ENCODE measurements at places on chromosomes 5 and 9.

DNA sequence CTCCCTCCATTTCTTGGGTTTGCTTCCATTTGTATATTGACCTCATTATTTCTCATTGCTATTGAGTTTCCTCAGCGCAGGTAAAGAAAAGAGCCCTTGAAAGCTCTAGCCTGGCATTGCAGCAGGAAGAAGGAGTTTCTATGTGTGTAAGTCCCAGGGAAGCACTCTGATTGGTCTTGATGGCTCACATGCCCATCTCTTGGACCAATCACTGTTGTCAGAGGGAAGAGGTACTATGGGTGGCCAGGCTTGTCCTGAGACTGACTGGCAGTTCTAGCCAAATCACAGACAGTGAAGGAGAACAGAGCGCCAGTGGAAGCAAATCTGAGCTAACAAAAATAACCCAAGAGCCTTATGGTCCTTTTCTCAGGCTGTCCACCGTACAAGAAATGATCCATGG lies 219.0 kb downstream of the PAX5 start:
- no peak for DNase-seq

DNA sequence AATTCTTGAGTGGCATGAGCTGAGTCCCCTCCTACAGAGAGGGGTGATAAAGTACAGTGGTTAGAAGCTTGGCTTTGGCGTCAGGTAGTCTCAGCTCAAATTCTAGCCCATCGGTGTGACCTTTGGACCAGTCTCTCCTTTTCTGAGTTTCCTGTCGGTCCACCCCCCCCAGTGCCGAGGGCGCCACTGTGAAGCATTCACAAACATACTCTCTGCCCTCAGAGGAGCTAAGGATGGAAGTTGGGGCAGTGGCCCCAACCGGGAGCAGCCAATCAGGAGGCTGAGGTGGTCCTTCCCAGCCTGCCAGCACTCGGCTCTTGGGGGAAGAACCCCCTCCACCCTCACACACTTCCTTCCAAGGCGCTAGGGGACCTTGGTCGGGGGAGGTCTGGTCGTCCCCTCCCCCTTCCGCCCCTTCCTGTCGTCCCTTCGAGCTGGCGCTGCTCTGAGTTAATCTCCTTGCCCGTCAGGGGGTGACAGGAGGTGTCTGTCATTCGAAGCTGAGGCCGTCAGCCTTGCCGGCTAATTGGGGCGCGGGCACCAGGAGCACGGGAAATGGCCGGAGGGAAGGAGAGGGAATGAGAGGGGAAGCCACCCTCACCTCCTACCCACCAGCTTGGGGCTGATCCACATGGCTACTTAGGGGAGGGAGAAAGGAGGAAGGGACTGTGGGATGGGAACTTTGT lies 53.0 kb downstream of the CXXC5 start:
- DNase-seq = no peak

DNA sequence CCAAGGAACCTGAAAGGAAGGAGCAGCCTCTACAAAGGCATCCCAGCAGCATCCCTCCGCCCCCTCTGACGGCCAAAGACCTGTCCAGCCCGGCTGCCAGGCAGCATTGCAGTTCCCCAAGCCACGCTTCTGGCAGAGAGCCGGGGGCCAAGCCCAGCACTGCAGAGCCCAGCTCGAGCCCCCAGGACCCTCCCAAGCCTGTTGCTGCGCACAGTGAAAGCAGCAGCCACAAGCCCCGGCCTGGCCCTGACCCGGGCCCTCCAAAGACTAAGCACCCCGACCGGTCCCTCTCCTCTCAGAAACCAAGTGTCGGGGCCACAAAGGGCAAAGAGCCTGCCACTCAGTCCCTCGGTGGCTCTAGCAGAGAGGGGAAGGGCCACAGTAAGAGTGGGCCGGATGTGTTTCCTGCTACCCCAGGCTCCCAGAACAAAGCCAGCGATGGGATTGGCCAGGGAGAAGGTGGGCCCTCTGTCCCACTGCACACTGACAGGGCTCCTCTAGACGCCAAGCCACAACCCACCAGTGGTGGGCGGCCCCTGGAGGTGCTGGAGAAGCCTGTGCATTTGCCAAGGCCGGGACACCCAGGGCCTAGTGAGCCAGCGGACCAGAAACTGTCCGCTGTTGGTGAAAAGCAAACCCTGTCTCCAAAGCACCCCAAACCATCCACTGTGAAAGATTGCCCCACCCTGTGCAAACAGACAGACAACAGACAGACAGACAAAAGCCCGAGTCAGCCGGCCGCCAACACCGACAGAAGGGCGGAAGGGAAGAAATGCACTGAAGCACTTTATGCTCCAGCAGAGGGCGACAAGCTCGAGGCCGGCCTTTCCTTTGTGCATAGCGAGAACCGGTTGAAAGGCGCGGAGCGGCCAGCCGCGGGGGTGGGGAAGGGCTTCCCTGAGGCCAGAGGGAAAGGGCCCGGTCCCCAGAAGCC lies 30.8 kb downstream of the CD180 start:
- peak; percentile 83 for DNase-seq

DNA sequence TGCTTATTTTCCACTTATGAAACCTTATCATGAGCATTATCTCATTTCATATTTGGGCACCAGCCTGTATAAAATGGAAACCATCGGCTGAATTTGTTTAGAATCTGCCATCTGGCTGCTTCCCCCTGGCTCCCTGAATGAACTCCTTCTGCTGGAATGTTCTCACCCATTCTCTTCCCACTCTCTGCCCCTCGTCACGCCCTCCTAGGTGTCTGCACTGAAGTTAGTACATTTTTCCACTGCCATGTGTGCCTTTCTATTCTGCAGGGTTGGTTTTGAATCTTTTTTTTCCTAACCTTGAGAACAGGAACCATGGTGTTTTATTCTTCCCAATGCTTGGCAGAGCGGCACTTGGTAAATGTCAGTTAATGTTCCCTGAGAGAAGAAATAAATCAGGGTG lies 359.7 kb downstream of the MLLT3 start:
- no peak for DNase-seq

- no peak for DNase-seq
Measured at GRCh38 chr5:141960018-141960417, 2.0 kb upstream of the PCDH12 start.

DNA sequence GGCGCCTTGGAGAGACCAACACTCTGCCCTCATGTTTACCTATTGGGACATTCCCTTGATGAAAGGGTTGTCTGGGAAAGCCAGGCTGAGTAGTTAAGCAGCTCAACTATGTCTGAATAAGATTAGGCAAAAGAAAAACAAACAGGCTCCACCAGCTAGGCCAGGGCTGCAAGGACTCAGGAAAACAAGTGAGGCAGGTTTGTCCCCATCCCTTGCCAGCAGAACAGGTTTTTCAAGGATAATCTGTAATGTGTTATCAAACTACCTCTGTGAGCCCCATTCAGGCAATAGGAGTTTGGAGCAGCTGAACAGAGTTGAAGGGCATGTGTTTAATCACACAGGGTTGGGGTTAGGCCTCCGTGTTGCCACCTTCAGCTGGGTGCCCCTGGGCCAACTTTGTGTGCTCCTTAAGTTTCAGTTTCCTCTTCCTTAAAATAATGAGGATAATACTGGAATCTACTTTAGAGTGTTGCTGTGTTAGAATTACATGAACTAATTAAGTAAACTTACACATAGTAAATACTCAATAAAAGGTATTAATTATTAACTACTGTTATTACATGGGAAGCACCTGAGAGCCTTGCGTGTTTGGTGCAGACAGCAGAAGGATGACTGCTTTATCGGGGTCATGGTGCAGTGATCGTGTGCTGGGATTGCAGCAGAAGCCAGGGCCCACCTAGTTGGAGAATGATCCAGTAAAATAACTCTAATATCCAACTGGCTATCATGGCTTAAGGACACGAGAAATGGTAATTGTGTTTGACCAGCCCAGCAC lies 72.1 kb upstream of the ATP10B start:
- DNase-seq = no peak

DNA sequence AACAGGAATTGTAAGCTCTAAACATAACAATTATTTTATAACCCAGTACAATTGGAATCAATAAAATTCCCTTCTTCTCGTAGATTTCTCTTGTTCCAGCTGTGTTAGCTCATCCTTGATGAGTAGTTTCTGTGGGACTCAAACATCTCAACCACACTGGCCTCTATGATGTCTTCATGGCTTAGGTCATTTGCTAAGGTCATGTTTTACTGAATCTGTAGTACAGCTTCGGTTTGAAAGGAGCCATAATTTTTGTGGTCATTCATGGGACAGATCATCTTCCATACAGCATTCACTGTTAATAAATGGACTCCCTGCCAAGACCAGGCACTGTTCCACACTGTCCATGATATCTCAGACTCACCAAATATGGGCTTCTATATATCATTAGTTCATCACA lies 369.0 kb upstream of the RFX3 start:
- DNase-seq = peak; percentile 95

- DNase-seq = no peak
Measured at GRCh38 chr9:7739595-7739994, 60.0 kb downstream of the DMAC1 start.

DNA sequence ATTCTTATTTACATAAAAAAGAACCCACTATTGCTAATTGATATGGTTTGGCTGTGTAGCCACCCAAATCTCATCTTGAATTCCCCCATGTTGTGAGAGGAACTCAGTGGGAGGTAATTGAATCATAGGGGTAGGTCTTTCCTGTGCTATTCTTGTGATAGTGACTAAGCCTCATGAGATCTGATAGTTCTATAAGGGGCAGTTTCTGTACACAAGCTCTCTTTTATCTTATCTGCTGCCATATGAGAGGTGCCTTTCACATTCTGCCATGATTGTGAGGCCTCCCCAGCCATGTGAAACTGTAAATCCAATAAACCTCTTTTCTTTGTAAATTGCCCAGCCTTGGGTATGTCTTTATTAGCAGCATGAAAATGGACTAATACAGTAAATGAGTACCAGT lies 58.2 kb upstream of the PRR16 start:
- DNase-seq = peak; percentile 94

DNA sequence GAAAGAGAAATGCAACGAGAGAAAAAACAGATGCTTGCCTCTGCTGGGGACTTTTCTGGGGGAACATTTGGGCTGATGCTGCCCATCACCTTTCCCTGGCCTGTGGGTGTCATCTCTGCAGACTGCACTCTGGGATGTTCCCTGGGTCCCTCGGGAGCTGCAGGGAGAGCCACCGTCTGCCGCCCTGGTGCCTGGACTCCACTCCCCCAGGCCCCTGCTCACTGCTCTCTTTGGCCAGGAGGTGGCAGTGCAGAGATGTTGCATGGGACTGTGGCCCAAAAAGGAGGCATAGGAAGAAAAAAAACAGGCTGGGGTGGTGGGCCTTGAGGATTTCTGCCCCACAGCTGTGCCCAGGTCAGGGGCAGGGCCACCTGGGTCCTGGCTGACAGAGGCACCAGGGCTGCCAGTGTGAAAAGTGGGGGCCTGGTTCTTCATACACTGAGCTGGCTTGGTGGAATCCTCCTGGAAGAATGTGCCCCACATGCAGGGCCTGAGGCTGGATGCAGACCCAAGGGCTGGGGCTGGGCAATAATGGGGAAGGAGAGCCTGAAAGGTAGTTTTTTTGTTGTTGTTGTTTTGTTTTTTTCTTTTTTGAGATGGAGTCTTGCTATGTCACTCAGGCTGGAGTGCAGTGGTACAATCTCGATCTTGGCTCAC lies 353.6 kb downstream of the SLIT3 start:
- peak; percentile 11 for DNase-seq

DNA sequence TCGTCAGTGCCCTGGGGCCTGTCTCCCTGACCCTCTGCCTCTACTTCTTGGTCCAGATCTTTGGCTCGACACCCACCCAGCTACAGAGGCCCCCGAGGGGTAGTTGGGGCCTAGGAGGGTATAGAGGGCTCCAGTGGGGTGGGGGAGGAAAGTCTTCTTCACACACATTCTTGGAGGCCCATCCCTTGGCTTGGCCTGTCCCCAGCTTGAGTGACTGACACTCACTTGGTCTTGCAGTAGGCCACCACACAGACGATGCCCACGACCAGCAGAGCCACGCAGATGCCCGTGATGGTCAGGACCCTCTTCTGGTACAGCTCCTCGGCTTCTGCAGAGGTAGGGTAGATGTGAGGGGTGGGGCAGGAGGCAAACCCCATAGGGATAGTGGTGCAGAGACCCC lies 59.8 kb downstream of the PSD2 start:
- no peak for DNase-seq

DNA sequence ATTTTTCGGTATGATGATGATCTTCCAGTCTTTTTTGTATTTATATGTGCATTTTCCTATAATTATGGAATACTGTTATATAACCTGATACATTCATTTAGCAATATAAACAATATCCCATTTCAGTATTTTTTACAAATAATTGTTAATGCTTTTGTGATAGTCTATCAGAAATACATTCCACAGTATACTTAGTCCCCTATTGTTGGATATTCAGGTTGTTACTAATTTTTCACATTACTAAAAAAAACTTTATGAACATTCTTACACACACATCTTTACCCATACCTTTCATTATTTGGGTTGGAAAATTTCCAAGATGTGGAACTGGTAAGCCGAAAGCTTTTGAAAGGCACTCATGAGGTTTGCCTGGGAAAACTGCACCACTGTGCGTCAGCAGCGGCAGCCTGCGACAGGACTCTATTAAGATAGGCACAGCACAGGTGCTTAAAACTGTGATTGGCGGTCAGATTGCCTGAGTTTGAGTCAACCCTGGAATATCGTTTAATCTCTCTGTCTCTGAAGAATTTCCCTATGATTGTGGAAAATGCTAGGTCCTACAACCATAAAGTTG lies 147.5 kb upstream of the ERCC6L2 start:
- no peak for DNase-seq

- DNase-seq = no peak
Measured at GRCh38 chr5:112366987-112367386, 52.1 kb downstream of the EPB41L4A start.

GRCh38 chr5:68332080-68332451 lies 116.5 kb downstream of the PIK3R1 start:
- DNase-seq = no peak

GRCh38 chr9:89339807-89340206 lies 21.5 kb downstream of the SECISBP2 start:
- DNase-seq = no peak

GRCh38 chr9:107712390-107712789 lies 222.8 kb upstream of the KLF4 start:
- DNase-seq = peak; percentile 91

DNA sequence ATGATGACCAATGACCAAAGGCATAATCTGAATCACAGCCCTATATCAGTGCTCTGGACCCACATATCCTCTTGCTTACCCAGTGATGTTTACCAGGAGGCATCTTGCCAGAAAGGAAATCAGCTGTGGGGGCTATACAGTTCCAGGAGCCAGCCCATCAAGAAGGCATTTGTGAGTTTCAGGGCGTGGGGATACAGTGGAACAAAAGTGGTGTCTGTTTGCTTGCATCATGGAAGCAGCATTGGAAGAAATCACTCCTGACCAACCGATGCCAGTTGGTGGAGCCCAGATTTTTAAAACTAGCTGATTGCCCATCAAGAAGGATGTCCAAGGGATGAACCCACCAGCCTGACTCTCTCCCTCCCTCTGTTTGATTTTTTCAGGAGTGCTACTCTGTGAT lies 106.5 kb upstream of the EGFLAM start:
- DNase-seq = no peak

GRCh38 chr5:10423022-10423421 lies 18.7 kb upstream of the ROPN1L start:
- no peak for DNase-seq

- peak; percentile 75 for DNase-seq
Measured at GRCh38 chr9:79263628-79264027, 308.1 kb upstream of the TLE4 start.

GRCh38 chr9:113446323-113446740 lies 17.2 kb upstream of the RGS3 start:
- DNase-seq = peak; percentile 31
